ENCODE measurements at places on chromosomes 13 and 19.

DNA sequence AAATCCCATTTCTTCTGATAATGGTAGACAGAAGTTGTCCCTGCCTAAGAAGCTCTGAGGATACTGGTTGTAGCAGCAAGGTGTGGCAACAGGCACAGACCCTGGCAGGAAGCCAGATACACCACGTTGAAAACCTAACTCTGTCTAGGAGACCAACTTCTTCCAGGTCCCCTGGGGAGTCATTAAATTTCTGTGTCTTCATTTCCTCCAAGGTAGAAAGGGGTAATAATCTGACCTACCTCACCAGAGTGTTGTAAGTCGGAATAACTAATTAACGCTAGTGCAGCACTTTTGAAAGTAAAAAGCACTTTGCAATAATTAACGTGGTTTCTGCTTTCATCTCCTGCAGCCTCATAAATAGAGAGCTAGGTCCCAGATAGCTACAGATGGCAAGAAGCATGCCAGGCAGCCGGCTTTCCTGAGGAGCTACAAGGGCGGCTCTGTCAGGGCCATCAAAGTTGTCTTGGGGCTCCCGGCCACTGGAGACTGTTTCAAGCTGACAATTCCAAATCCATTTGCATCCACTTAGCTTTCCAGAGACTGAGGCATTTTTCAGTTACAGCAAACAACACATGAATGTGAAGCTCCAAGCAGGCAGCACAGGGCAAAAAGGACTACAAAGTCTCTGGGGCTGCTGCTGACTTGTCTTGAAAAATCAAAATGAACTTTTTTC lies 176.2 kb downstream of the FOXO1 start:
- DNase-seq, result no peak

DNA sequence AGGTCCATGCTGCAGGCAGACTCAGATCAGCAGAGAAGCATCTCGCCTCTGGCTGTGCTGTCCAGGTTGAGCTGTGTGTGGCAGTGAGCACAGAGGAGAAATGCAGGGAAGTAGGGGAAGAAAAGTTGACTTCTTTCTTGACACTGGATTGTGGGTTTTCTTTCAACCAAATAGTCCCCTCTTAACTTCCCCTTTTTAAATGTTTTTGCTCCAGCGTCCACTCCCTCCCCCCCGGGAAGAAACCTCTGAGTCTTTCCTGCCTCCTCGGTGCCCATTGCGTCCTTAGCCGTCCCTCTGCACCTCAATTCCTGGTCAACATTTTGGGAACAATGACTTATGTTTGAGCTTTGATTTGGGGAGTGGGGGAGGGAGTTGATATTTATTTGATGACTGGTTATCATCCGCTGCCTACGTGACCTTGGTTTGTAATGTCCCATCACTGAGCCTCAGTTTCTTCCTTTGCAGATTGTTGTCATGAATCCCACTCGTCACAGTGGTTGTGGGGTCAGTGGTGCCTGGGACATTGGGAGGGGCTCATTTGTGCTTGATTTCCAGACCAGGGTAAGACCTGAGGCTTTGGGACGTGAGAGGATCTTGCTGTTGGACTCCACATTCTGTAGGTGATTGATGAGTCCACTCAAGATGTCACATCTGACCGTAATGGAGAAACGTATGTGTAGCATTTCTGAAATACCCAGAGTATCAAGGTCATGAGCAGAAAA lies at the start of gene LILRB2:
Gene LILRB2, minus strand, starts transcription at position 104 of the 722 bp plus-strand sequence. CDS start 614 bp downstream, outside the sequence.
- DNase-seq, result no peak

DNA sequence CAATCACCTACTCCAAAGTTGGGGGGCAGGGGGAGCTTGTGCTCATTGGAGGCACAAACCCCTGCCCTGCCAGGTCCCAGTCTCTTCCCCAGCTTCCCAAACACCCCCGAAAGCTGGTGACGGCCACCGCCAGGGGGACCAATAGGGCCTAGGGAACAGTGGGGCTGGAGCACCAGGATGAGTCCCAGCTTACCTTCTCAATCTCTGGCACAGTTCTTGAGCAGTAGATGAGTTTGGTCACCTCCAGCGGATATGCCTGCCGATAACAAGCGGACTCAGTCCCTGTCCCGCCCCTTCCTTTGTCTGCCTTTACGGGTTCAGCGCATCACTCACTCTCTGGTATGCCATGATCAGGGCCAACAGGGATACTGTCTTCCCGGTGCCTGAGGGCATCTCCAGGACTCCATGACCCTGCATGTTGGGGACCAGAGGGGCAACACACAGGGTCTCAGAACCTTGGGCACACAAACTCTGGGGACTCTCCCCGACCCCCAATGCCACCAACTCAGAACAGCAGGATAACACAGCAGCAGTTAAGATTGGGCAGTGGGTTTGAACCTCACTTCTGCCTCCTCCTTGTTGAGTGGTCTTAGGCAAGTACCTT lies 1.5 kb downstream of the ERCC2 start:
- no peak for DNase-seq

GRCh38 chr13:31369213-31369612 lies 169.4 kb downstream of the B3GLCT start:
- DNase-seq, result no peak

GRCh38 chr19:4012092-4012974 lies 4.8 kb downstream of the PIAS4 start:
- DNase-seq, result no peak

GRCh38 chr13:99199541-99200431 lies 868 bp upstream of the UBAC2 start:
- peak; percentile 51 for DNase-seq

GRCh38 chr19:38209671-38210457 lies 14.2 kb downstream of the DPF1 start:
- peak; percentile 63 for DNase-seq

GRCh38 chr19:616062-616700 lies 17.2 kb downstream of the POLRMT start:
- no peak for DNase-seq

DNA sequence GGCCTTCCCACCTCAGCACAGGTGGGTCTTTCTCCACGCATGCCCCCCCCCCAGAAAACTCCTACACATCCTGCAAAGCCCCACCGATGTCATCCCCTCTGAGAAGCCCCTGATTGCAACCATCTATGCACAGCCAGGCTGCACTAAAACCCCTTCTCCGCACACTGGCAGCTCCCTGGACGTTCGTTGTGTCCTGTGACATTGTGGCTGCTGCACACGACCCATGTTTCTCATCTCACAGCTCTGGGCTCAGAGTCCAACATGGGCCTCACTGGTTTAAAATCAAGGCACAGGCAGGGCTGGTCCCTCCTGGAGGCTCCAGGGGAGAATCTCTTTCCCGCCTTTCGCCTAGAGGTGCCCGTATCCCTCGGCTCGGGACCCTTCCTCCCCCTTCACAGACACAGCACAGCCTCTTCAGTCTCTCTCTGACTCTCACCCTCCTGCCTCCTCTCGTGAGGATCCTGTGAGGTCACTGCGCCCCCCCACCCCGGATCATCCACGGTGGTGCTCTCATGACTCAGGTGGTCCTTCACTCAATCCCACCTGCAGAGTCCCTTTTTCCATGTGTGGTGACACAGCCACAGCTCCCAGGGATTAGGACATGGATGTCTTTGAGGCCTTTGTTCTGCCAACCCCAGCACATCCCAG lies 71.2 kb downstream of the GADD45B start:
- no peak for DNase-seq

GRCh38 chr13:80361298-80361697 lies 20.4 kb upstream of the SPRY2 start:
- DNase-seq, result no peak

- no peak for DNase-seq
Observed at GRCh38 chr13:70171151-70171550, 62.9 kb upstream of the KLHL1 start.

- DNase-seq, result no peak
Observed at GRCh38 chr19:50152578-50152977, 10.5 kb downstream of the IZUMO2 start.

DNA sequence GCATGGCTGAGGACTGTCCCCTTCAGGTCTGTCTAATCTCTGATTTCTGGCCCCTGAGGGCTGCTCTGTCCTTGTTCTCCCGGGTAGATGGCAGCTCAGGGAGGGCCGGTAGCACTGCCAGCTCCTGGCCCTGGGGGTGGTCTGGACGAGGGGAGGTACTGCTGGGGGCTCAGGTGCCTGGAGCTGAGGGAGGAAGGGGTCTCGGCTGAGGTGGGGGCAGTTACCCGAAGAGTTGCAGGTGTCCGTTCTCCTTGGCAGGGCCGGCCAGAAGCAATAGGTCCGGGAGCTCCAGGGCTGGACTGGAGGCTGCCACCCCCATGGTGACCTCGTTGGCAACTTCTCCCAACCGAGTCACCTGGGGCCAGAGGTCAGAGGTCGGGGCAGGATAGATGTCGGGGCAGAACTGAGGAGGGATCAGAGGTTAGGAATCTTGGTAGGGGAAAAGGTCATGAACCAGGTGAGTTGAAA lies 1.2 kb upstream of the EMC10 start:
- no peak for DNase-seq

GRCh38 chr13:114001331-114002008 lies 27.6 kb upstream of the C13orf46 start:
- no peak for DNase-seq

DNA sequence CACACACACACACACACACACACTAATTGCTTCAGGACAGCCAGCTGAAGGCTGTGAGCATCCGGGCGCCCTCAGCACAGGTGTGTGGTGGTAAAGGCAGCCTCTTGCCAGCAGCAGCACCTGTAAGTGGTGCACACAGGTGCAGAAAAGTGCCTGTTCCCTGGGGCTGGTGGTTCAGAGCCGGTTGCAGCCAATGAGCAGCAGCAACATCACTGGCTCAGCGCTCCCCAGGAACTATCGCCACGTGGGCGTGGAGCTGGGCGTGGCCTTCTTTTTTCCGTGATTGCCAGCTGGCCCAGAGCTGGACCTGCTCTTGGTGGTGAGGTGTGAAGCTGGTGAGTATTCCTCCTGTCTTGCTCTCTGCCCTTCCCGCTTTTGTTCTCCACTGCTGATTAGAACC lies at the start of gene NLRP5:
Gene NLRP5, plus strand, starts transcription at position 289 of the 400 bp plus-strand sequence.
- DNase-seq, result no peak

GRCh38 chr19:45630463-45630862 lies 8.7 kb downstream of the EML2 start:
- DNase-seq, result no peak

GRCh38 chr13:105410602-105411001 lies 1124.9 kb downstream of the EFNB2 start:
- peak; percentile 35 for DNase-seq

- no peak for DNase-seq
Observed at GRCh38 chr13:79468819-79469218, 12.1 kb upstream of the NDFIP2 start.

DNA sequence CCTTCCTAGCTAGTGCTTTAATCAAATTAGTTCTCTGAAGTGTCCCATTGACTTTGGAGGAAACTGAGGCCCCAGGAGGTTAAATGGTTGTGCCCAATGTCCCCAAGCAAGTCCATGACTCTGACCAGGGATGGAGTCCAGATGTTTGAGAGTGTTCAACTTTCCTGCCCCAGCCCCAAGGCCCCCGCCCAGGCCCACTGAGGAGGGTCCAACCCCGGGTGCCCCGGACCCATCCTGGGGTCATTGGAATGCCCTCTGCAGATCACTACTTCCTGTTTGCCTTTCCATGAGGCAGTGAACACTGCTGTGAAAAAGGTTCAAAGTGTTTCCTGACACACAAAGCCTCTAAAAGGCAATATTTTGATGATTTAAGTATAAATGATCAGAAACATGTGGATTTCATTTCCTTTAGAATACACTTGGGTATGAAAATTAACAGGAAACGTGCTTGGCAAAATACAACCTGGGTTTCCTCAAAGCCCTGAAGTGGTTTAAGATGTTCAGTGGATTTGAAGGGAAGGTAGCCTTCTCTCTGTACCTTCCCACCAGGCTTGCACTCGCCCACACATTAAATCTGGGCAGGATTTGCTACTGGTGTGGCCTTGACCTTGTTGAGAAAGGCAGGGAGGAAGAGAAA lies 335.7 kb downstream of the TSHZ3 start:
- no peak for DNase-seq

- DNase-seq, result no peak
Observed at GRCh38 chr13:23788459-23788858, 100.7 kb downstream of the MIPEP start.

GRCh38 chr13:99157046-99157445 lies 43.6 kb upstream of the UBAC2 start:
- no peak for DNase-seq

- no peak for DNase-seq
Observed at GRCh38 chr19:53771144-53771543, 53.0 kb downstream of the NLRP12 start.

GRCh38 chr19:4539693-4540581 lies at the start of gene LRG1:
LRG1 (minus strand) TSS chr19:4540036; CDS start chr19:4540013, 23 bp downstream.
- DNase-seq, result no peak

- no peak for DNase-seq
Observed at GRCh38 chr19:47093841-47094240, 19.7 kb downstream of the ZC3H4 start.

DNA sequence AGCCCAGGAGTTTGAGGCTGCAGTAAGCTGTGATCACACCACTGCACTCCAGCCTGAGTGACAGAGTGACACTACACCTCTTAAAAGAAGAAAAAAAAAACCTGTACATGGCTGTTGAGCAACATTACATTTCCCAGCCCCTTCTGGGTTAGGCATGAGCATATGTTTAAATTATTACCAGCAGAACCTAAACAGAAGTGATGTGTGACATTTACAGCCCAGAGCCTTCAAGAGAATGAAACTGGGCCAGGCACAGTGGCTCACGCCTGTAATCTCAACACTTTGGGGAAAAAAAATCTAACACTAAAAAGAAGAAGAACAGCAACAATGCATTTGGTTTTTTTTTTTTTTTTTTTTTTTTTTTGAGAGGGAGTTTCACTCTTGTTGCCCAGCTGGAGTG lies 38.3 kb downstream of the MRPS31 start:
- no peak for DNase-seq

DNA sequence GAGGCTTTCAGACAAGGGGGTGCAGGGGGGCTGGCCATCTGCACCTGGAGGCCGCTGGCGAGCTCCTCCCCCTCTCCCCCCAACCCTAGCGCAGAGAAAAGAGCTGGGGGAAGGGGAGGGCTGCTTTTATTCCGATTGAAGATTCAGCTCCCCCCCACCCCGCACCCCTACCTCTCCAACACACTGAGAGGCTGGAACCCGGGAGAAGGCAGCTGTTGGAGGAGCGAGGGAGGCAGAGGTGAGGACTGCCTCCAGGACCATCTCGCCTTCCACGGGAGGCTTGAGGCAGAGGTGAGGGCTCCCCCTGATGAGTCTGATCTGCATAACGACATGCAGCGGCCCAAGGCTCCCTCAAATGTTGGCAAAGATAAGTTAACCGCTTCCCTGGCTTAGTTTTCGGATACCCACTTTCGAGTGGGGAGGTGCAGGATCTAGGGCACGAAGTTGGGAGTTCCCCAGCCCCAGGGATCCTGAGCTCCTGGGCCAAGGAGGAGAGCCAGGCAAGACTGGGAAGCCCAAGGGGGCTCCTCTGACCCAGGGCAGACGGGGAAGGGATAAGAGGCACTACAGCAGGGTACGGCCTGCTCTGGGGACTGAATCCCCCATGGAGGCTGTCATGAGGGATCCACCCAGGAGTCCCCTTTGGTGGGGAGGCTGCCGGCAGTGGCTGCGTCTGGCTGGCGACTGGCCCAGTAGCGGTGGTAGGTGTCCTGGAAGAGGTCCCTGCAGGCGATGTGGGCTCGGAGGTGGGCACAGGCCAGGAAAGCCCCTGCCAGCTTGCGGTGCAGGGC lies 1.2 kb upstream of the NUMBL start:
- no peak for DNase-seq

GRCh38 chr13:112897956-112898620 lies 70.9 kb upstream of the MCF2L start:
- no peak for DNase-seq

- no peak for DNase-seq
Observed at GRCh38 chr19:17220207-17220758, 5.1 kb downstream of the USE1 start.

- no peak for DNase-seq
Observed at GRCh38 chr19:29172302-29172701, 40.6 kb downstream of the UQCRFS1 start.

- DNase-seq, result no peak
Observed at GRCh38 chr13:83232626-83233025, 649.6 kb downstream of the SLITRK1 start.
